ENCODE measurements at places on chromosomes 16 and 17.

DNA sequence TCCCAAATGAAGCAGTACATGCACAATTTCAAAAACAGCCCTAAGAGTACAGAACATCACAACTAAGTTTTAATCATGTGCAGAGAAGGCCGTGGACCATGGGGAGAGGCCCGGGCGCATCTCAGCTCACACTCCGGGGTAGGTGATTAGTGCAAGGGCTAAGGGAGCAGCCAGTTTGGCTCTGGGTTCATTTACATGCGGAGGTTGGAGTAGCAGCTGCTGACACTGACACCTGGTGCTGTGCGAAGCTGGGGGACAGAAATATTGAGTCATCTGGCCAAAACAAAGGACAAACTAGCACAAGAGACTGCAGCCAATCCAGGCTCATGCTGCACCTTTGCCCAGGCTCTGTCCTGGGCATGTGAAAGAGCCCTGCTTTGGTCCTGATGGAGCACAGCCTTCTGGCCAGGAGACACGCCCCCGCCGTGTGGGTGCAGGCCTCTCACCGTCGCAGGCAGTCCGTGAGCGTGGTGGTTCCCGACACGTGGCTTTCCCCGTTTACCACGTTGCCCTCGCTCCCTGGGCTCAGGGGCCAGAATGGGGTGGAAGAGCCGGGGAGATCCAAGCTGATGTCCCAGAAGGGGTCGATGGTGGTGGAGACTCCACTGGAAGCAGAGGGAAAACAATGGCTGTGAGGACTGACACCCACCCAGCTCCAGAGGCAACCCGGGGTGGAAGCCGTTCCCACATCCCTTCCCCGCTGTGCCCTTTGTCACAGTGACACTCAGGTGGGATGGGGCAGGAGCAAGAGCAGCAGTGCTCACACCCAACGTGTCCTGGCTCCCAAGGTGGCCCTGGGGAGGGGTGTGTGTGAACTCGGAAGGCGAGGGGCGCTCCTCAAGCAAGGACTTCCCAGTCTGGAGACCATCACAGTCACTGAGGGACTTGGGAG, 31.9 kb downstream of the USP22 start:
- DNase-seq = no peak

- DNase-seq = peak; percentile 49
Observed at GRCh38 chr17:3914312-3914670, 2.0 kb downstream of the P2RX1 start.

DNA sequence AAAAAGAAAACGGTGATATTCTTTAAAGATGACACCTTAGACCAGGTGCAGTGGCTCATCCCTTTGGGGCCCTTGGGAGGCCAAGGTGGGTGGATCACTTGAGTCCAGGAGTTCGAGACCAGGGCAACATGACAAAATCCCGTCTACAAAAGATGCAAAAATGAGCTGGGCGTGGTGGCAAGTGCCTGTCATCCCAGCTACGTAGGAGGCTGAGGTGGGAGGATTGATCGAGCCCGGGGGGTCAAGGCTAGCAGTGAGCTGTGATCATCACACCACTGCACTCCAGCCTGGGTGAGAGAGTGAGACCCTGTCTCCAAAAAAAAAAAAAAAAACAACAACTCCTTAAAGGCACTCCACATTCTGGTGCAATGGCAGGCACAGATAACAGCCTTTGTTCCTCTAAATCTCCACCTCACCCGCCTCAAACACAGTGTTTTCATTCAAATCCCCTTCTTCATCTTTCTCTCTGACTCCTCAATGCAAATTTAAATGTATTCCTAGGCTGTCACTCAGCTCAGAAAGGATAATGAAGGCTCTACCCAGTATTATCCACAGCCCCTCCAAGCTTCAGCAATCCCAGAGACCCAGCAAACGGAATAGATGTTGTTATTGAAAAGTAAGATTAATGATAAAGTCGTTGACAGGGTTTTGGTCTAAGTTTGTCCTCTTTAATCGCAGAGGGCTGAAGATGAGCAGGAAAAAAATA, 56.2 kb upstream of the CACNG5 start:
- DNase-seq = no peak

DNA sequence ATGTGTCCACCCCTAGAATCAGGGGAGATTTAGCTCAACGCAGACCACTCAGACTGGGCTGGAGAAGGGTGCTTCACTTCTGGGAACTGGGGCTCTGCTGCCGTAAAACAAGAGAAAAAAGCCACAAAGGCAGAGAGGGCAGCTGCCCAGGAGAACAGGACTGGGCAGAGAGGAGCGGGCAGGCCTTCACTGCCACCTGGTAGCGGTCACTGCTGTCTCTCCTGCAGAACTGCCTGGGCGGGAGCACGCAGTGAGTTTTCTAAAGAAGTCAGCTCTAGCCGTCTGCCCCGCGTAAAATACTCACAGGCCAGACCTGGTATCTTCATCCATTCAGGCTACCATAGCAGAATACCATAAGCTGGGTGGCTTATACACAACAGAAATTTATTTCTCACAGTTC, 103.8 kb downstream of the AMFR start:
- DNase-seq = no peak

- DNase-seq = no peak
Observed at GRCh38 chr17:50257676-50258224, 16.5 kb upstream of the TMEM92 start.

DNA sequence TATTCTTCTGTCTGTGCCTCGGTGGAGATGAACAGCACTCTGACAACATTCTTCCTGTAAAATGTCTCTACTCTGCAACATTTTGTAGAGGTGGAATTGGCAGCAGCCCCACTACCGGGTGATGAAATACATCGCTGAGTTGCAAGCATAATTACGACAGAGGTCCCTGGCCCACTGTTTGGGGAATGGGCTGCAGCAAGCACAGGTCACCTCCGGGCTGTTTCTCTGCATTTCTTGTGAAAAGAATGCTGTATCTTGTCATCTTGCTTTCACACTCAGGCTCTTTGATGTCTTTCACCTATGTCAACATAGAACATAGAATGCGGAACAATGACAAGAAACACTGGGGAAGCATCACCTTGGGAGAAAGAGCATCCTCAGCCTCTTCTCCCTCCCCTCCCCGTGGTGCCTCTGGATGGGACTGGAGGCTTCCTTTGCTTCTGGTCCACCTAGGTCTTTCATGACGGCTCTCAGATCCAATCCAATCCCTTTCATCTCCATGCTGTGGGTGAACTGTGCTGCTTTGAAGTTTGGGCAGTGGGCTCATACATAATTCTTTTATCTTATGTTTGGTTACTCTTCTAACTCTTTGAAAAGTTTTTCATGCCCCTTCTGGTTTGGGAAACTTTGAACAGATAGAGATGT, 265.0 kb downstream of the PHKB start:
- DNase-seq = no peak

DNA sequence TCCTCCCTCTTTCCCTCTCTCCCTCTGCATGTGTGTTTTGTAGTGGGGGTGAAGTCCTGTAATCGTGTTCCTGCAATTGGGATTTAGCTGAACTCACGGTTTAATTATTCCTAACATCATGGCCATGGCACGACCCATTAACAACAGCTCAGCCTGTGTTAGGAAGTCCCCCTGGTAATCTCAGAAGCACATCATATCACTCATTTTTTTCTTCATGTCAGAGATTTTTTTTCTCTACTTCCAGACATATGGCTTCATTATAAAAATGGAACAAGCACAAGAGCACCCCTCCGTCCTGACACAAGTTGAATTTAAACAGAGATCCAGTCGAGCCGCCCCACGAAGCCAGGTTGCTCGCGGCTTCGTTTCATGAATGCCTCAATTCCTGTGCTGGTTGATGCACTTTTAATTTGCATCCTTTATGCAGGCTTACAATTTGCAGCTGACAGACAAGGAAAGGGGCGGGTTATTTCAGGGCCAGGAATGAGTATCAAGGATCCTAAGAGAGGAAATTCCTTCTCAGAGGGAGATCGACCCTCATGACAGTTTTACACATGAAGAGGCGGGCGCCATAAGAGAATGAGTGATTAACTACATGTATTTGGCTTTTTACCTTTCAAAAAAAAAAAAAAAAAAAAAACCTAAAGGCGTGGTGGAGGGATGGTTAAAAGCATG, 192.9 kb downstream of the MAF start:
- DNase-seq = no peak

DNA sequence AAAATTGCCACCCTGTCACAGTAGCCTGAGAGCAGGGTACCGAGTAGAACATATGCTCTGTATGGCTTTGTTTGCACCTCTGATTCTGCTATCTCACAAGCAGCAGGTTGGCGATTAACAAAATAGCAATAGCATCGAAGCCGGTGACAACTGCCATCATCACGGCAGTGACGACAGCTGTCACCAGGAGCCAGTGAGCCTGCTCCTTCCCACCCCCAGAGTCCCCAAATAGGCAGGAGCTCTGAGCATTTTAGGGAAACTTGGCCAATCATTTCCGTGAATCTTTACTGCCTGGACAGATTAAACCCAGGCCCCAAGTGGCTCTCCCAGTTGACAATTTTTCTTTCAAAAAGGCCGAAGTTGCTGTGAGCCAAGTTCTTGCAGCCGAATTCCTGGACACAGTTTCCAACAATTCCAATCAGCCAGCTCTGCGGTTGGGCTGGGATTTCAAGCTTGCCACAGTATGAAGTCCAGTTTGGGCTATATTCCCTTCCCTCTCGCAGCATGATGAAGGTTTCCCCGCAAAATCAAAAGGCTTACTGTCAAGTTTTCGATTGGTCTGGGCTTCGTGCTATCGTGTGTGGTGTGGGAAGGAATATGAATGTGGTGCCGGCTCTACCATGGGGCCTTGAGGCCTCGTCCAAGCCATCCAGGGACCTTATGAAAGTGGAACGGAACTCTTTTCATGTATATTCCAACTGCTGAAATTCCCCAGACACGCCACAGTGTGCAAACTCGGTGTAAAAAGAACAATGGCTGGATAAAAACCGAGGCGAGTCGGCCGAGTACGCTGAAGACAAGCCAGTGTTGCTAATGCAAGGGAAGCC, 186.6 kb downstream of the C16orf78 start:
- no peak for DNase-seq

DNA sequence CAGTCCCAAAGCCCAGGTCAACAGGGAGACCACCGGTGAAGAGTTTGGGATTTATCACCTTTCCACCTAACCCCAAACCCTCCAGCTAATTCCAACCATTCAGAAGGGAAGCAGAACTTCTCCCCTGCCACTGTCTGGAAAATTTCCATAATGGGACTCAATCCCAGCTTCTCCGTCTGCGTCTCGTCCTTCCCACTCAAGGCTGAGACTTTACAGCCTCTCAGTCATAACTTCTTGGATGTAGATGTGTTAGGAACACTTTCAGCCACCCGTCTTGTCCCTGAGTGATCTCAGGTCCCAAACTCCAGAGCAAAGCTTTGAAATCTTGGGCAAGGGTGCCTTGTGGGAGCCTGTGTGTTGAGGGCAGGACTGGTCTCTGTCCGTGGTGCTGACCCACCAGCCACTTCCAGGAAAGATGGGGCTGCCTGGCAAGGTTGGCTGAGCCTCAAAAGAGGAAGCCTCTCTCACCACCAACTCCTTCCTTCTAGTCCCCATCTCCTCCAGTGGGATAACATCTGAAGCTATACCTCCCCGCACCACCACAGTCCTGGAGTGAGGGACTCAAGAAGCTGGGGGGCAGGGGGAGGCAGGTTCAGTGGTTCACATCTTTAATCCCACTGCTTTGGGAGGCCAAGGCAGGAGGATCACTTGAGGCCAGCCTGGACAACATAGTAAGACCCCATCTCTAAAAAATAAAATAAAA, 9.3 kb downstream of the GAS2L2 start:
- DNase-seq = peak; percentile 18

DNA sequence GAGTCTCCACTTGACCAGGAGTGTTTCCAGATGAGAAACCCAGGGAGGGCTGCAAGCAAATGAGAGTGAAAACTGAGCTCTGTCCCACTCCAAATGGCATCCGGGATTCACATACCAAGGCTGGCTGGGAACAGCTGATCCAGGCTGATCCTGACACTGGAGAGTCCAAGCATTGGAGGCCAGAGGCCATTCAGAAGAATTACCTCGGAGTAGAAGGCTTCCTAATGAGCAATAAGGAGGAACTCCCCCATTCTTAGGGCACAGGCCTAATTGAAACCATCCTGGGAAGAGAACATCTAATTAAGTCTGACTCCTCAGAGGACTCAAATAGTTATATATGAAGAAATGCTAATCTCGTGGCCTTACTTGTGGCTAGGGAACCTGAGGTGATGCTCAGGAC, 142.8 kb downstream of the PRKCA start:
- no peak for DNase-seq

DNA sequence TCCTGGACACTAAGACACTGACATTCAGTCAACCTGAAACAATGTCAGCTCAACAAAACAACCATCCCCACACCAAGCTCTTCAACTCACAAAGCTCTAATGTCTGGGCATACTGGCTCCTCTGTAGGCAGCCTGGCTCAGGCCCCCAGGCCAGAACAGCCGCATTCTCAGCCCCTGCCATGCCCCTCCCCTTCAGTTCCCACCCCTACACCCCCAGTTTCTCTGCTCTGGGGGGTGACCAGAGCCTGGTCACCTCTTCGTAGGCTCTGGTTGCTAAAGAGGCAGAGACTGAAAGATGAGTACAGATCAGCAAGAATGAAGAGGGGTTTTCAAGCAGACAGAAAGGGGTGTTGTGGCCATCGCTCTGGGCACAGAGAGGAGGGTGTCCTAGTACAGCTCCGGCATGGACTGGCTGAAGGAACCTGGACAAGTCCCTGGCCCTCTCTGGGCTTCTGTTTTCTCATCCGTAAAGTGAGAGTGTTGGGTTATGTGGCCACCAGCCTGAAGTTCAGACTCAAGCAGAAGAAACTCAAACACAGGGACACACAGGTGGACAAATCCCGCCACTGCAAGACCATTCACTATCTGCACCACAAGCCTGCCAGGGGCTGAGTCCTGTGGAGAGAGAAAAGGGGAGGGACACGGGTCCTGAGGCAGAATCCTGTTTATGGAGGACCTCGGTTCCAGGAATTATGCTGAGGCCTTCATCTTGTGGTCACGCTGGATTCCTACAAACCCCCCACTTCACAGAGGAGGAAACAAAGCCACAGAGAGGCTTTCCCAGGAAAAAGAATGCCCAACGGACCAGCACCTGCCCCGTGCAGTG, 987 bp upstream of the SLC4A1 start:
- no peak for DNase-seq

DNA sequence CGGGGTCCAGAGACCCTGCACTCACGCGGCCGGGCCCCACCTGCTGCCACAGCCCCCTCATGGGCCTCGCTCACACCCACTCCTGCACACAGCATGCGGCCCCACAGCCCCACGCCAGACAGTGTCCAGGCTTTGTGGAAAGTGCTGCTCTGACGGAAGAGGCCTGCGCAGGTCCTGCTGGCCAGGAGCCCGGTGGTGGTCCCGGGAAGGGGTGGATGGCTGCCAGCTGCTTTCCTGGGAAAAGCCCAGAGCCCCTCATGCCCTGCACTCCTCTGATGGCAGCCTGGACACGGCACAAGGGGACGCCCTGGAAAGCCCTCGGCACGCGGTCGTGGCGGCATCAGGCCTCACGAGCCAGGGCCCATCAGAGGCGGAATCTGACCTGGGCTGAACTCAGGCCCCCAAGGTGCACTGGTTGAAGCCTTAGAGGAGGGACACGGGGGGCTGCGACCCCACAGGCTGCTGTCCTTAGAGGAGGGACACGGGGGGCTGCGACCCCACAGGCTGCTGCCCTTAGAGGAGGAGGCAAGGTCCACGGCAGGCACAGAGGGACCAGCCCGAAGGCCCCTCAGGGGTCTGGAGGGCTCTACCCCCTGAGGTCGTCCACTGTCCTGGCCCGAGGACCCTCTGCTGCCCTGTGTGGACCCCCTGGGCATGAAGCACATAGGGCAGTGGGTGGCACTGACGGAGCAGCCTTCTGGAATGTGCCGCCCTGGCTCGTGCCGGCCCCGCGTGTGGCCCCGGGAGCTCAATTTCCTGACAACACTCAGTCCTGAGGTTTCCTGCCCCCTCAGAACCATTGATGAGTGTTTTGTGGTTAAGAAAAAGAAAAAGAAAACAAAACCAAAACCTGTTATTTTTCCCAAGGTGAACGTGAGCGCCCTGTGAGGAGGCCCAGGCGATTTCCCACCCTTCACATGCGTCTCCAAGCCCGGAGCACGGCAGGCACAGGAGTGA, 22.1 kb downstream of the SOX8 start:
- DNase-seq = no peak

Data from Jurkat, Clone E6-1 (cell line).